ENCODE measurements at places on chromosomes 1 and 21. TPM values are rescaled to one million over a fixed set of nuclear protein-coding genes. Genes with fewer than 3 reads are reported as not detected.

Gene ADAMTS5
- total RNA-seq, result not detected

Gene LCE3D
- not detected for total RNA-seq

Gene CHI3L2
- total RNA-seq, result 23.8 TPM

Gene CYP4A22
- not detected for total RNA-seq

GRCh38 chr1:152582647-152583046 lies 2.3 kb upstream of the LCE3D start:
- no peak for DNase-seq
- no peaks in the 10 kb centered on the region for H3K36me3 ChIP-seq
- no peak overlapping the region for H3K4me3 ChIP-seq
- no peak overlapping the region for H3K27ac ChIP-seq
- H3K4me1 ChIP-seq, result no peaks in the 10 kb centered on the region

All from activated CD8-positive, alpha-beta T cell treated with anti-CD3 and anti-CD28 coated beads, Interleukin-2, amount 10 ng/mL, durations not matched to agents 7 days and 5 days (primary cell).